ENCODE measurements at places on chromosomes 12 and 14.

DNA sequence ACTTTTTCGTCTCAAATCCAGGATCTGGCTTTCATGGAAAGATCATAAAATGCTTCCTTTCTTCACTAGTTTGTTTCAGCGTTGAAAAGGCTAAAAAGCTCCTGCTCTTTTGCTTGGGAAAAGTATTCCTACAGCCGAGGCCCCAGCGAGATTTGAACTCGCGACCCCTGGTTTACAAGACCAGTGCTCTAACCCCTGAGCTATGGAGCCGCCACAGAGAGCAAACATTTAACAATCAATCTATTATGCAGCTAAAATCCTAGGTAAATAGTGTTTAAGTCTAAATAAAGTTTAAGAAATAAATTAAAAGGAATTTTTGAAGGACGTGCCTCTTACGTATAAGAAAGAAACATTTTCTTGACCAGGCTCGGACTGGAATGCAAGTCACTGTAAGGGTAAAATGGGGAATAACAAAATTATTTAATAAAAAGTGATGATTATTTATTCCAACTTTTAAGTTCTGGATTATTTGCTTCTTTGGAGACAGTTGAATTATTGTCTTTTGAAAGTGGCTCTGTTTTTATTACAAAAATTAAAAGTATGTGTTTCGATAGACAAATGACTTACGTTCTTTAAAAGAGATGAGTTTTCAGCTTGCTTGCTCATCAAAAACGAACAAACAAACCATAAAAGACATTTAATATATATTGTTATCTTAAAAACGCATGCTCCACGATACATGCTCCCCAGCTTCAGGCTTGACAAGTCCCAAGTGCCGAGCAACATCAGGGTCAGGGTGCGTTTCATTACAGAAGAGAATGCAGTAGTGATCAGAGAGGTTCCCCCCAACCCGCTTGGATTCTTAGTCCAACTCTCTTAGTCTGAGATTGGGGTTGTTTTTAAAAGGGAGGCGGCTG, 10.2 kb downstream of the OR6S1 start:
- peak; percentile 55 for DNase-seq

- DNase-seq: no peak
These were observed 2.2 kb upstream of the EML1 start for GRCh38 chr14:99790978-99791376.

DNA sequence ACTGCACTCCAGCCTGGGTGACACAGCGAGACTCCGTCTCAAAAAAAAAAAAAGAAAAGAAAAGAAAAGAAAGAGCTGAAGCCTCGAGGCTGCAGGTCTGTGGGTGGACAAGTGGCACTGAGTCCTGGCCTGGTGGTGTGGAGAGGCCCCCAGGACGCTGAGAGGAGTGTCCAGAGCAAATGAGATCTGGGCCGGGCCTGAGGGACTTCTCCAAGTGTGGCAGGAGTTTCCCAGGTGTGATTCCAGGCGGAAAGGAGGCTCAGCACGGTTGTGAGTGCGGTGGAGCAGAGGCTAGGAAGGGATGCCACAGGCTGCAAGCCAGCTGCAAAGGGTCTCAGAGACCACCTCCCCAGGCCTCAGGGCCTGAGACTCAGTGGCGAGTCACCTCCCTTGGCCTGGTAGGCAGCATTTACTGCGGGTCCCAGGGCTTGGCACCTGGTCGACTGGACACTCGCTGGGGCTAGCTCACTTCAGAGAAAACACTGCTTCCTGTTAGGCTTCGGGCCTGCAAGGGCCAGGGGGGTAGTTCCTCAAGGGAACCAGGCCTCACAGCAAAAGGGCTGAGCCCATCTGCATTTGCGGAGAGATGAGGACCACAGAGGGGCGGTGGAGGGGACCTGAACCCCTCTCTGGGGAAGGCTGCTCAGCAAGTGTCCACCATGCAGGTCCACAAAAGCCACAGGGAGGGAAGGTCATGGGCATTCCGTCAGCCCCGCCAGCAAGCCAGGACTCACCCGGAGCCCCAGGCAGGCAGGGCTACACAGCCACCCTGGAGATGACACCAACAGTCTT, 11.7 kb downstream of the TTC7B start:
- no peak for DNase-seq

DNA sequence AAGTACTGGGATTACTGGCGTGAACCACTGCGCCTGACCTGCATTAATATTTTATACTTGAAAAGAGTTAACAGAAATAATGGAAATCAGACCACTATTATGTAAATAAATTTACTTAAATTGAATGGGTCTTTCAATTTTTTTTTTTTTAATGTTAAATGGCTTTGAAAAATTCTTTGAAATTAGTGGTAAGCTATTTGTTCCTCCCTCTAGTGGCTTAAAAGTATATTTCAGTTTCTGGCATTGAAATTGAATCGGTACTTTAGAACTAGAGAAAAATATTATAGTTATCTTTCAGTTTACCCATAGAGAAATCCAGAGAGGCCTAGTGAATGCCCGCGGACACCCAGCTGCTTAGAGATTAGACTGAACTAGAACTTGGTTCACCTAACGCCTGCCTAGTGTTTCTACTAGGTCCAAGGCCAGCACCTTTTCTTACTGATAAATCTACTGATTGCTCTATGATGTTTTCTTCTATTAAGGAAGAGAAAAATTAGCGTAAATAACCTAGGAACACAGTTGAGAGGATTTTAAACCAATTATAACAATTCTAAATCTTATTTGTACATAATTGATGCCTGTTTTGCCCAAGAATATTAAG, 106.5 kb downstream of the EML1 start:
- no peak for DNase-seq

GRCh38 chr12:10501030-10501429, 4.7 kb upstream of the EIF2S3B start:
- no peak for DNase-seq

GRCh38 chr14:54621686-54622085, 54.8 kb downstream of the SAMD4A start:
- DNase-seq: no peak

- DNase-seq: no peak
These were observed 462.2 kb downstream of the LRIG3 start for GRCh38 chr12:58458102-58458501.

- no peak for DNase-seq
These were observed 4.4 kb downstream of the CEBPE start for GRCh38 chr14:23114669-23115038.

DNA sequence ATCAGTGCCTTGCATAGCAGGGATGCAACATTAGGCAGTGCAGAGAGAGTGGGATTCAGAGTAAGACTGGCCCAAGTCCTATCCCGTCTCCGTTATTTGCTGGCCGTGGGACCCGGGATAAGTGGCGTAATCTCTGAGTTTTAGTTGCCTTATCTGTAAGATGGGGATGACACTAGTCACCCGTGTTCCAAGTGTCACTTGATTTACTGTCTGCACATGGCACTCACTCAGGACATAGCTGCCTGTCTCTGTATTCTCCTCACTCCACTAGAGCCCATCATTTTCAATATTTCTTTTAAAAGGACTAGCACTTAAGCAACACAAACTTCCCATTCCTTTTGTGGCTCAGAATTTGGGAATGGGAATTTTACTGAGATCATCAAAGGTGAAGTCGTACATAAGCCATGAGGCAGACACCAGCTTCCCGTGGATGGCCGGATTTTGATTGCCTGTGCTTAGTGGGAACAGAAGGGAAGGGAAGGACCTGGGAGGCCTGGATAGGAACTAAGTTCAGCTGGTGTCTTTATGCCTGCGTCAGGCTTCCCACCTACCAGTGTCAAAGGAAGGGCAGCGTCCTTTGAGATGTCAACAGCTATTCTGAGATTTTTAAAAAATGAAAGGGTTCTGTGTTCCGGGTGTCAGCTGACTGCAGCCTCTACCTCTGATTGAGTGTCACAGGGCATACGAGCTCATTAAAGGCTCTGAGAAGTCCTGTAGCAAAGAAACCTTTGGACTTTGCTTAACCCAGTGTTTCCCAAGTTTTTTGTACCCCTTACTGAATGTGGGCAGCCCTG, 361.4 kb downstream of the CACNA1C start:
- DNase-seq: no peak

GRCh38 chr12:46674129-46674528, 151.7 kb downstream of the SLC38A4 start:
- DNase-seq: no peak

DNA sequence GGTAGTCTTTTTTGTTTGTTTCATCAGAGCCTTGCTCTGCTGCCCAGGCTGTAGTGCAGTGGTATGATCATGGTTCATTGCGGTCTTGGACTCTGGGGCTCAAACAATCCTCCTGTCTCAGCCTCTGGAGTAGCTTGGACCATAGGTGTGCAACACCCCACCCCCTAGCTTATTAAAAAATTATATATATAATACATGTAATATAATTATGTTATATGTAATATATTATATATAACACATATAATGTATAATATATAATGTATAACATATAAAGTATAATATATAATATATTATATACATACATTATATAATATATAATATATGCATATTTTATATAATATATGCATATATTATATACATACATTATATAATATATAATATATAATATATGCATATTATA, 21.8 kb downstream of the LHX5 start:
- no peak for DNase-seq

- DNase-seq: no peak
These were observed 353.2 kb downstream of the FLRT2 start for GRCh38 chr14:85883101-85883500.

DNA sequence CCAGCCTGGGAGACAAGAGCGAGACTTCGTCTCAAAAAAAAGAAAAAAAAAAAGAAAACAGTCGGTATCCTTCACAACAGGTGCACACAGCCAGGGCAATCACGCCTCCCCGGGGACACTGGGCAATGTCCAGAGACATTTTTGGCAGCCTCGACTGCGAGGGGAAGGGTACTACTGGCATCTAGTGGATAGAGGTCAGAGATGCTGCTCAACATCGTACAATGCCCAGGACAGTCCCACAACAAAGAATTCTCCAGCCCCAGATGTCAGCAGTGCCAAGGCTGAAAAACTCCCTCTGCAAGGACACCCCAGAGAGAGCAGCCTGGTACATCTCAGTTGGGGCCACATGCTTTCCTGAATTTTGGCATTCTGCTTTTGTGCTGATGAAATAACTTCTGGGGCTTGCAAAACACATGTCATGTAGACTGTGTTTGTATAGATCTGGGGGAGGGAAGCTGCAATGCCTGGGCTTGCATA, 21.5 kb downstream of the ALDH2 start:
- no peak for DNase-seq

- no peak for DNase-seq
These were observed 127.9 kb downstream of the PTCSC3 start for GRCh38 chr14:36048667-36049066.

- no peak for DNase-seq
These were observed 167.1 kb downstream of the DUSP6 start for GRCh38 chr12:89185181-89185580.

DNA sequence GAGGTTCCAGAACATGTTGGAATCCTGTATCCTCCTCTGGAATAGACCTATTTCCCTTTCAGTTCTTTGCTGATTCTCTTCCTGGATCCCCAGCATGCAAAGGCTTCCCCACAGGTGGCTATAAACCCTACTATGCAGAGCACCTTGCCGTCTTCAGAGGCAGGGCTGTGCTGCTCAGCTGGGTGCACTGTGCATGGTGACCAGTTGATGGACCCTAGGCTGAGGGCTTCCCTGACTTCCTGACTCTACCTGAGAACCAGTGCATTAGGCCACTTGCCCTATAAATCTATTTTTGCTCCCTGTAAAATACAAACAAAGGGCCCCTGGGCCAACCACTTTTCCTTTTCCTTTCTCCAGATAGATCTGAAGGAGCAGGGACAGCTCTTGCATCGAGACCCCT, 14.1 kb downstream of the ZNF219 start:
- DNase-seq: no peak

DNA sequence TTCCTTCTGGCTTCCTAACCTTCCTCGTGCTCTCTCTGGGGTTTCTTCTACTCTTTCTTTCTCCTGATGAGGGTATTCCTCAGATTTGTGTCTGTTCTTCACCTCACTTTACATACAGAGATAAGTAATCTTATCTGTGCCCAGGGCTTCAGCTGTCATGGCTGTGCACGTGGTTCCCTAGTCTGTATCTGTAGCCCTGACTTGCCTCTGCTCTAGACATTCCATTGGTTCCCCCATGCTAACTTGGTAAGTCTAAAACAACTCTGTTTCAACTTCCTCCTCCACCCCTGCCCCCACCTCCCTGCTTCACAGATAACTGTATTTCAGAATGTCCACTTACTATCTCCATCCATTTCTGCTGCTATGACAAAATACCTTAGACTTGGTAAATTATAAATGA, 10.8 kb downstream of the DIP2B start:
- no peak for DNase-seq

- no peak for DNase-seq
These were observed 48.7 kb downstream of the DLK1 start for GRCh38 chr14:100775351-100775830.

GRCh38 chr12:67002720-67003119, 266.4 kb upstream of the CAND1 start:
- no peak for DNase-seq

- no peak for DNase-seq
These were observed 293.7 kb downstream of the TTC6 start for GRCh38 chr14:37889087-37889486.

- DNase-seq: no peak
These were observed 45.8 kb downstream of the HSD17B6 start for GRCh38 chr12:56808954-56809353.

GRCh38 chr14:39469094-39469710, 37.0 kb upstream of the FBXO33 start:
- no peak for DNase-seq

- no peak for DNase-seq
These were observed 48.3 kb upstream of the TMEM263 start for GRCh38 chr12:106907411-106907810.

DNA sequence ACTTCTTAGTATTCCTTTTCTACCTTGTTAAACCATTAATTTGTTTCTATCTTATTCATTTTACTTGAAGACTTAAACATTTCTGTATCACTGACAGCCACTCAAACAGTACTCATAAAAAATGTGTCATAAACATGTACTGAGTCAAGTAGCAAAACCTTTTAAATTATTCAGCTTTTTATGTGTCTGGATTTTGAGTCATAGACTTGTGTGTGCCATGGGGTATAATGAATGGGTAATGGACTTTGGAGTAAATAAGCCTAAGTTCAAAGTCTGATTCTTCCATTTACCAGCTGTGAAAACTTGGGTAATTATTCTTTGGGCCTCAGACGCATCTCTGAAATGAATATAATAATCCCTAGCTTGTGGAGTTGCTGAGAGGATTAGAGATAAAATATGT, 199.0 kb downstream of the RAD51B start:
- no peak for DNase-seq

DNA sequence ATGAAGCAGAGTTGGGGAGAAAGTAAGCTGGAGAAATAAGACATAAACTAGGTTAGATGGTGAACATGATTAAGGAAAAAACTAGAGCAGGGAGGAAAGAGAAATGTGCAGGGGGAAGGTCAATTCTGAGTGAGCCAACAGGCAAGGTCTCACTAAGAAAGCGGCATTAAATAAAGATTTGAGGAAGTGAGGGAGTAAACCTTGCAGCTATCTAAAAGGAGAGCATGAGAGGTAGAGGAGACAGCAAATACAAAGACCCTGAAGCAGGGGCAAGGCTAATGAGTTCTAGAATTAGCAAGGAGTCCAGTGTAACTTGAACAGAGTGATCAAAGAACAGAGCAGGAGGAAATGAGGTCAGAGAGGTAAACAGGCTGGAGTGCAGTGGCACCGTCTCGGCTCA, 4.4 kb upstream of the SOCS2 start:
- DNase-seq: no peak
